ENCODE measurements at places on chromosomes 5 and 9. TPM values are rescaled to one million over a fixed set of nuclear protein-coding genes. Genes with fewer than 3 reads are reported as not detected.

Gene TRIM32
- total RNA-seq = 10.3 TPM

GRCh38 chr9:20558566-20559016 is 63.7 kb downstream of the MLLT3 start:
- H3K4me1 ChIP-seq = peaks cover 71% of the 10 kb centered on the region
- no peaks in the 10 kb centered on the region for H3K36me3 ChIP-seq
- no peak overlapping the region for H3K27ac ChIP-seq
- no peak overlapping the region for H3K4me3 ChIP-seq

DNA sequence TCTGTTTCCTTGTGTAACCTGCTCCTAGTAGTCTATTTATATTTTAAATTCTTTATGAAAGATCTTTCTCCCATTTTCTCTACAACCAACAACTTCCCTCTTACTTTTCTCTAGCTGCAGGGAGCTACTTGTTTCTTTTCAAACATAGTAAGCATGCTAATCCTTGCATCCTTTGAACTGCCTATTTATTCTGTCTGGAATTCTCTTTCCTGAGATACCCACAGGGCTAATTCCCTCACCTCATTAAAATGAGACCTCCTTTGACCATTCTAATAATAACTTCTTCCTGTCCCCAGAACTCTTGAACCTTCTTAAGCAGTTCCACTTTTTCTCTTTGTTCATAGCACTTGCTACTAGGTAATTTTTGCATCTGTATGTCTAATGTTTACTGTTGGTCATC is 620.6 kb upstream of the CDH18 start:
- H3K27ac ChIP-seq = no peak overlapping the region
- H3K4me1 ChIP-seq = no peaks in the 10 kb centered on the region
- no peak for DNase-seq
- no peak overlapping the region for H3K4me3 ChIP-seq
- H3K36me3 ChIP-seq = no peaks in the 10 kb centered on the region
- no peaks in the 10 kb centered on the region for H3K27me3 ChIP-seq

Gene FCHSD1
- total RNA-seq = 28.0 TPM

- no peak overlapping the region for H3K27ac ChIP-seq
- no peaks in the 10 kb centered on the region for H3K4me1 ChIP-seq
- peak; percentile 51 for DNase-seq
Observed at GRCh38 chr5:147659166-147659929, 123.2 kb downstream of the JAKMIP2 start.

GRCh38 chr5:149128023-149128875 is 13.0 kb upstream of the ABLIM3 start:
- H3K4me1 ChIP-seq = no peaks in the 10 kb centered on the region
- no peaks in the 10 kb centered on the region for H3K36me3 ChIP-seq
- H3K27me3 ChIP-seq = no peaks in the 10 kb centered on the region

GRCh38 chr5:67305913-67306710 is 109.5 kb upstream of the CD180 start:
- no peak overlapping the region for H3K4me3 ChIP-seq
- peaks cover 24% of the 10 kb centered on the region for H3K4me1 ChIP-seq
- DNase-seq = no peak
- H3K27ac ChIP-seq = peak overlapping the region; percentile 74

Gene PRLR
- total RNA-seq = 11.7 TPM

- H3K4me3 ChIP-seq = no peak overlapping the region
- no peak for DNase-seq
- no peaks in the 10 kb centered on the region for H3K36me3 ChIP-seq
- no peak overlapping the region for H3K27ac ChIP-seq
- H3K4me1 ChIP-seq = no peaks in the 10 kb centered on the region
Observed at GRCh38 chr9:109576762-109577161, 78.7 kb upstream of the PTPN3 start.

DNA sequence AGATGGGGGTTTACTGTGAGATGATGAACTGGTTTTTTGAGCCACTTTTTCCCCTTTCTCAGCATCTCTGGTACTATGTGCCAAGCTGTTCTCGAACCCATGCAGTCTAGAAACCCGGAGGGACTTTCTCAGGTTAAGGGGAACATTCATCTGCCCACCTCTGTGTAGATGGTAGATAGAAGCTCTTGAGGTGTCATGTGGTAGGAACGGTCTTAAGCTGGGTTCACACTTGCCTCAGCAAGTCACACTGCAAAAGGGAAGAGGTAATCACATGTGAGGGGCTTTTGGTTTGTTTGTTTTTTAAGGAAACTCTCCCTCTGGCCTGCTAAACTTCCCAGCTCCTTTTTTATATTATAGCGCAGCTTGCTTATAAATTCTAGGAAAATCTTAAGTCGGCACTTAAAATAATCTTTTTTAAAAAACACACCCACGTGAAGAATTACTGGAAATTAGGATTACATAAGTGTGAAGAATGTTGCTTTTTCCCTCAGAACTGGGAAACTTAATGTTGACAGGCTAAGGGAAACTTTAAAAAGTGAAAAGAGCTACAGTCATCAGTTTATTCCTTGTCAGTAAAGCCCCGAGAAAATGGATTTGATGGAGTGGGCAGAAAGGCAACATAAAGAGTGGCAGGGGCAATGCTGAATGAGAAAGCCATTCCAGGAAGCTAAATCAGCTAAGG is 430.3 kb downstream of the ARHGEF28 start:
- DNase-seq = no peak
- no peaks in the 10 kb centered on the region for H3K27me3 ChIP-seq
- no peaks in the 10 kb centered on the region for H3K36me3 ChIP-seq
- H3K4me3 ChIP-seq = no peak overlapping the region

- no peak overlapping the region for H3K4me3 ChIP-seq
- DNase-seq = no peak
- no peaks in the 10 kb centered on the region for H3K4me1 ChIP-seq
- H3K36me3 ChIP-seq = no peaks in the 10 kb centered on the region
Observed at GRCh38 chr5:65326922-65327321, 154.8 kb downstream of the ADAMTS6 start.

Gene PPP3R2
- not detected for total RNA-seq

DNA sequence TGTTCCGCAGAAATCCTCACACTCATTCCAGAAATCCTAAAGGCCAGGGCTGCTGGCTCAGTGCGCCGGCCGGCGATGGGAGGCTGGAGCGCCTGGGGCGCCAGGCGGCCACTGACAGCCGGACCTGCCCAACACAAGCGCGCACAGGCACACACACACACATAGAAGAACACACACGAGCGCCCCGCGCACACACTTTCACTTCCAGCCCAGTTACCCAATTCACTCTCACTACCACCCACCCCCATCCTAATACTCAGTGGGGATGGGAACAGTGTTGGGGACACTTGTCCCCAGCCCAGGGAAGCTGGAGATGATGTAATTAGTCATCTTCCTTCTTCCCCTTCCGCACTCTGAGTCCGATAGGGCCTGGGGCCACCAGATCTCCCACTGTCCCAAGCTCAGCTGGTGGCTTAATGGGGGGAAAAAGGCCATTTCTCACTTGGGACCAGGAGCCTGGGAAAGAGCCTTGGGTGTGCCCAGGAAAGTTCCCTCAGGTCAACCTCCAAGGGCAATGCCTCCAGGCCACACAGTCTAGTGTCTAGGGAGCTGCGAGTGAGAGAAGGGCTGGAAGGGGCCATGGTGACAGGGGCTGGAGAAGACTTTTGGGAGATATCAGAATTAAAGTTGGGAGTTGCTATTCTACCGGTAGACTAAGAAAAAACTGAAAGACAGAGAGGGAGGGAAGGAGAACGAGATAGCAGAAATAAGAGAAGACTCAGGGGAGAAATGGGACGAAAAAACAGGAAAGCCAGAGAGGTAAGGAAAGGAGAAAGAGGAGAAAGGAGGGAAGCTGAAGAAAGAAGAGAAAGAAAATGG is 1.7 kb downstream of the EBF1 start:
- peak overlapping the region; percentile 44 for H3K4me3 ChIP-seq
- DNase-seq = no peak
- peaks cover 56% of the 10 kb centered on the region for H3K27me3 ChIP-seq
- H3K36me3 ChIP-seq = no peaks in the 10 kb centered on the region

DNA sequence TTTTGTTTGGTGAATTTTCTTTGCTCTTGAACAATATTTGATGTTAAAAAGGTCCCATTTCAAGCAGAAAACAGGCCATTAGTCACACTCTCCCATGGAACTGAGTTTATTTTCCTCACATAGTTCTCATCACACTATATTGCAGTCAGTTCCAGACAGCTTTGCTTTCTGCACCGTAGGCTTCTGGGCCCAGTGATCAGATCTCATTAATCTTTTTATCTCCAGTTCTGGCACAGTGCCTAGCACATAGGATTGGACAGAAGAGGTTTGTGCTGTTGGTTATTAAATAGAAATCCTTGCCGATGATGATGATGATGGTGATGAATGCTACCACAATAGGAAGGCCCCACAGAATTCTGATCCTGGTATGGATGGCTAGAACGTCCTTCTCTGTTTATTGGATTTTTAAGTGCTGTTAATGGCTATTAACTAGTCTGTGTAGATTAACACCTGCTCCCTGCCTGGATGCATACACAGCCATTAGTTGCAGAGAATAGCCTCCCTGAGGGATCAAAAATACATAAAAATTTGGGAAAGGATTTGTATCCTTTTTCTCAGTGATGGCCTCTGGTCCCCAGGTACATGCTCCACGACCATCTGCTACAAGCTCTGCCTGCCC is 52.0 kb upstream of the NTRK2 start:
- no peak for DNase-seq
- H3K4me1 ChIP-seq = no peaks in the 10 kb centered on the region
- no peak overlapping the region for H3K4me3 ChIP-seq
- H3K27me3 ChIP-seq = no peaks in the 10 kb centered on the region
- H3K36me3 ChIP-seq = no peaks in the 10 kb centered on the region
- no peak overlapping the region for H3K27ac ChIP-seq

- DNase-seq = no peak
- H3K4me3 ChIP-seq = no peak overlapping the region
- H3K27me3 ChIP-seq = no peaks in the 10 kb centered on the region
- H3K36me3 ChIP-seq = peaks cover 52% of the 10 kb centered on the region
Observed at GRCh38 chr9:109411069-109411761, 86.9 kb downstream of the PTPN3 start.

Gene FAM221B
- total RNA-seq = not detected

DNA sequence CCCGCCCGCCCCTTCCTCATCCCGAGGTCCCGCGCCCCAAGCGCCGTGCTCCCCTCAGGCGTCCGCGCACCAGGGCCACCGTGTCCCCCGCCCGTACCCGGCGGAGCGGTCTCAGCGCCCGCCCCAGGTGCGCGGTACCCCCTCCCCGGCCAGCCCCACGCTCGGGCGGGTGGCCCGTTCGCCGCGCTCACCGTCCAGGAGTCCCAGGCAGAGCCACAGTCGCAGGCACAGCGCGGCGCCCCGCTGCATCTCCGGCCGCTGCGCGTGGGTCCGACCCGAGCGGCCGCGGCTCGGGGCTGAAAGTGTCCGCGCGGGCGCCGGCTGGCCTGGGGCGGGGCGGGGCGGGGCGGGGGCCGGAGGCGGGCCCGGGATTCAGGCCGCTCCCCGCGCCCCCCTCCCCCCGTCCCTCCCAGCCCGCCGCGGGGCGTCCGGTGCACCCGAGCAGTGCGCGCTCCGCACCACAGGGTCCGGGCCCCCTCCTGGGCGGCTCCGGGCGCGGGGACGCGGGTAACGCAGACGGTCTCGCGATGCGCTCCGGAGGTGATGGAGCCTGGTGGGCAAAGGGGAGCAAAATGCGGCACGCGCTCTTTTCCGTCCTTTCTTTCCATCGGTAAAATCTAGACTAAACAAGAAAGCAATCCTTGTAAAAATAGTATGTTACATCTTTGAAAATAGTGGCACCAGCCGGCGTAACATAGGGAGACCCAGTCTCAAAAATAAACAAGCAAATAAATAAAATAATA is at the start of gene FLT4:
Gene FLT4, minus strand, starts transcription at position 304 of the 743 bp plus-strand sequence. Its CDS starts 55 bp downstream, at position 249.
- peaks cover 11% of the 10 kb centered on the region for H3K27me3 ChIP-seq
- no peak within 1 kb of the TSS for H3K27ac ChIP-seq
- no peak for DNase-seq
- H3K36me3 ChIP-seq = no peaks in the 10 kb centered on the region
- peak within 1 kb of the TSS; percentile 45 for H3K4me3 ChIP-seq
- peaks cover 19% of the 10 kb centered on the region for H3K4me1 ChIP-seq

Gene IDNK
- total RNA-seq = 4.0 TPM

Gene ITK
- total RNA-seq = 0.58 TPM

Gene REEP2
- 73.3 TPM for total RNA-seq

- peak overlapping the region; percentile 33 for H3K4me3 ChIP-seq
- H3K27ac ChIP-seq = no peak overlapping the region
- H3K27me3 ChIP-seq = peaks cover 100% of the 10 kb centered on the region
- no peaks in the 10 kb centered on the region for H3K36me3 ChIP-seq
- no peak for DNase-seq
Observed at GRCh38 chr5:154478752-154479159, 729 bp upstream of the HAND1 start.

- no peak overlapping the region for H3K4me3 ChIP-seq
- no peak for DNase-seq
- H3K36me3 ChIP-seq = no peaks in the 10 kb centered on the region
Observed at GRCh38 chr9:107890921-107891465, 401.4 kb upstream of the KLF4 start.

Gene BAAT
- total RNA-seq = not detected

GRCh38 chr9:110099236-110100095 is 108.5 kb downstream of the C9orf152 start:
- peak overlapping the region; percentile 32 for H3K27ac ChIP-seq
- no peaks in the 10 kb centered on the region for H3K36me3 ChIP-seq
- H3K27me3 ChIP-seq = no peaks in the 10 kb centered on the region
- no peak for DNase-seq
- H3K4me1 ChIP-seq = peaks cover 22% of the 10 kb centered on the region
- no peak overlapping the region for H3K4me3 ChIP-seq

Gene ZDHHC11B
- total RNA-seq = 11.7 TPM

Gene NAIP
- 6.7 TPM for total RNA-seq

DNA sequence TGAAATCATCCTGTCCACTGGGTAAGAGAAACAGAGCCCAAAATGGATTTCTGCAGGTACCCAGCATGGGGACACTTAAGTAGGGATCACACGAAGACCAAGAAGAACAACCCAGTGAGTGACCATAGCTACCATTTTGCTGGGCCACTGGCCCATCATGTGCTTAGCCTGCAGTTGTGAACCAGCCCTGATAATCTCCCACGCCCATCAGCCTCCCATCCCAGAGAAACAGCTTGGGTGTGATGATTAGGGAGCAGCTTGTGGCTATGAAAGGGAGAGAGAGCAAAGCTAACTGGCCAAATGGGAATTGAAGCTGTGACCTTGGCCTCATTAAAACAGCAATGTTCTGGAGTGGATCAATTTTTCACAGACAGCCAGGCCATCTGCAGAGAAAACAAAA is 138.5 kb downstream of the SLC24A2 start:
- no peak overlapping the region for H3K27ac ChIP-seq
- H3K4me1 ChIP-seq = no peaks in the 10 kb centered on the region
- no peak overlapping the region for H3K4me3 ChIP-seq

- no peaks in the 10 kb centered on the region for H3K27me3 ChIP-seq
- H3K4me1 ChIP-seq = peaks cover 5% of the 10 kb centered on the region
- H3K36me3 ChIP-seq = no peaks in the 10 kb centered on the region
- no peak overlapping the region for H3K4me3 ChIP-seq
- peak overlapping the region; percentile 82 for H3K27ac ChIP-seq
- DNase-seq = no peak
Observed at GRCh38 chr5:135210286-135211055, 176.4 kb upstream of the PITX1 start.

Gene SYK
- 21.0 TPM for total RNA-seq

- H3K4me3 ChIP-seq = no peak within 1 kb of the TSS
- peak; percentile 16 for DNase-seq
- peaks cover 39% of the 10 kb centered on the region for H3K27me3 ChIP-seq
- H3K4me1 ChIP-seq = no peaks in the 10 kb centered on the region
- H3K27ac ChIP-seq = no peak within 1 kb of the TSS
Observed at GRCh38 chr5:140868721-140869554, at the start of gene PCDHA11. PCDHA11 (plus strand) TSS chr5:140868957; CDS start chr5:140869104, 147 bp downstream.

Gene MEF2C
- total RNA-seq = 13.6 TPM

GRCh38 chr5:171425596-171426244 is 6.3 kb downstream of the FGF18 start:
- no peaks in the 10 kb centered on the region for H3K27me3 ChIP-seq
- DNase-seq = no peak
- peaks cover 11% of the 10 kb centered on the region for H3K4me1 ChIP-seq

- H3K27me3 ChIP-seq = no peaks in the 10 kb centered on the region
- no peaks in the 10 kb centered on the region for H3K4me1 ChIP-seq
- H3K36me3 ChIP-seq = no peaks in the 10 kb centered on the region
- no peak overlapping the region for H3K27ac ChIP-seq
Observed at GRCh38 chr5:50724262-50724661, 57.8 kb downstream of the PARP8 start.
